ENCODE measurements at places on chromosomes 3 and 15.

DNA sequence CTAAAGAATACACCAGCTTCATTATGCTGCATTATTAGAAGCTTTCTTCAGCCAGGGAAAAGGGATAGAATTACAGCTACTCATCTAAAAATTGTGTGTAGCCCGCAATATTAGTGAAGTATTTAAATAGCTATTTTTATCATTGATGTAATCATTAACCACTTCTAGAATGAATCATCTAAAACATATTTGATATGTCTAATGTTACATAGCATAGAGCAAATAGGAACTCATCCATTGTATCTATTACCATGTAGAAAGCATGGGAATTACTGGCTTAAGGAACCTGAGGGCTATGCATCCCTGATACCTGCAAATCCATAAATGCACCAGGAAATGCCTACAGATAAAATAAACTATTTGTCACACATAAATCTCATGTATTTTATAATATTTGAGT is 54.5 kb upstream of the VGLL3 start:
- DNase-seq = no peak

DNA sequence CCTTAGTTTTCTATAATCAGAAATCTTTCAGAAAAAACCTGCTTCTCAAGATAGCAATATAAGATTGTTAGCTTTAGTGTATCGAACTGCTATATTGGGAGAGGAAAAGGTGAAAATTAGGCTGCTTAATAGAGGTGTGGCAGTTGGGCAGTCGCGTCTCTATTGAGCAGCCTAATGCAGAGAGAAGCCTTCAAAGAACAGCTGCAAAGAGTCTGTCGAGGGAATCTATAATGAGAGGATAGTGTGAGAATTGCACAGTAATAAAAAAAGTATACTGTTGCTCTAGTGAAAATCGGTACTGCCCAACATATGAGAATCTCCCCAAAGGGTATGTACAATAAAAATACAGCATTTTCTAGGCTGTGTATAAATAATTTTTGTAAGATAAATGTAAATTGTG is 184.4 kb downstream of the TCF12 start:
- no peak for DNase-seq

DNA sequence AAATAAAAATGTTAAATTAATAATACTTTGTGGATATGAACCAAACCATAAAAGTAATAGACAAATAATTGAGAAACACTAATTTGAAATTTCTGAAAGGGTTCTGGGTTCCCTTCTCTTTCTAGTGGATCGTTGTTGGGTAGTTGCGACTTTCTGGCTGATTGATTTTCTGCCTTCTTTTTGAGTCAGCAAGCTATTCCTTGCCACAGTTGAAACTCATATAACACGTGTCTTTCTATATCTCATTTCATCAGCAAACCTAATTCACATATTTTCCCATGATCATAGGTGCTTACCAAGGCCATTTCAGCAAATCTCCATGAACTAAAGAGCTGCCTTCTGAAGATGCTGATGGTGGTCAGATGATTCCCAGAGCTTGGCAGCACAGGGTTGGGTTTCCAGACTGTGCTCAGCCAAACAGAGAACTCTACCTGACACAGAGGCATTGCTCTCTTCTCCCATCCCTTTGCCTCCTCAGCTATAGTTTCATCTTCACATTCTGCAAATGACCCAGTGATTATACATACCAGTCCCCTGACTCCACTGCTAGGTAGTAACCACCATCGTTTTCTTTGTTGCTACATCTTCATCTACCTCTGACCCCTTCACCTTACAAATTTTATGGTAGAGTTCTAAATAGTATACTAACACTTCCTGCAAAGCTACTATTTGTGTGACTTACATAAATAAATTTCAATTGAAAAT is 383.9 kb upstream of the DPH6 start:
- DNase-seq = no peak

DNA sequence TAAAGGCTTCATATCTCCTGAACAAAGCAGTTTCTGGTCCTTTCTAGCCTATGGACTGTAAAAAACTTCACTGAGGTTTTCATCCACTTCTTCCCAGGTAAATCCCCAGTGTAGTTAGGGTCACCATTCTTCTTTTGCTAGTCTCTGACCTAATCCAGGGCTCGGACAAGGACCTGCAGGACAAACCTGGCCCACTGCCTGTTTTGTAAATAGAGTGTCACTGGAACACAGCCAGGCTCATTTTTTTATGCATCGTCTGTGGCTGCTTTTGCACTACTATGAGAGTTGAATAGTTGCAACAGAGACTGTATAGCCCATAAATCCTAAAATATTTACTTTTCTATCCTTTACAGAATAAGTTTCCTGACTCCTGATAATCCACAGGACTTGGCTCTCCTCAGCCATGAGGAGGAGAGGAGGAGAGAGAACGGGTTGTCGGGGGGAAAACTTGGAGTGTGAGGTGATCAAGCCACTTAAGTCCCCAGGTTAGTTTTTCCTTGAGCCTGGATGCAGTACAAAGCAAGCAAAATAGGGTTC is 29.0 kb downstream of the CCR3 start:
- no peak for DNase-seq

DNA sequence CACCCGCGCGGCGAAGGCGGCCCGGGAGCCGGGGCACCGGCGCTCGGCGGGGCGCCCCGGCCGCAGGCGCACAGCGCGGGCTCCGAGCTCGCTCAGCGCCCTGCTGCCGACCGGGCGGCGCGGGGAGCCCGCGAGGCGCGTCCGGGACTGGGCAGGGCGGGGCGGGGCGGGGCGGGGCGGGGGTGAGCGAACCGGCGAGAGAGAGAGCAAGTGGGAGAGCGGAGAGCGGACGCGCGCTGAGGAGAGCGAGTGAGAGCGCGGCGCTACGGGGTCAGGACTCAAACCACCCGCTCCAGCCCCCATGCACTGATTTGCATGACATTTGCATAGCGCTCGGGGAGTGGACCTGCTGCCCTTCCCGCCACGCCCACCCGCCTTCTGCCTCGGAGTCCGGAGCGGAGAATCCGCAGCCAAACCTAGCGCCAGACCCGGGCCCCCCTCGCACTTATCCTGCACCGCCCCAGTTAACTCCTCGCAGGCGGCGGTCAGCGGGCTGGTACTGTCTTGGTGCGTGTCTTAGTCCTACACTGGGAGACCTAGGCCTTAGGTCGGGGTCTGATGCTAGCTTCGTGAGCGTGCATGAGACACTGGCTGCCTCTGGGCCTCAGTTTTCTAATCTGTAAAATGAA is at the start of gene MYLK:
Gene MYLK, minus strand, starts transcription at position 130 of the 629 bp plus-strand sequence. CDS start 90,491 bp downstream, outside the sequence.
- peak; percentile 85 for DNase-seq

All from GM04504 (cell line).